Ascending aorta (tissue), 2 donors: ENCODE measurements at places on chromosomes 6 and 20. TPM values are rescaled to one million over a fixed set of nuclear protein-coding genes. Genes with fewer than 3 reads are reported as not detected.
A peak's percentile ranks its signal among the peaks of the same experiment; 100 is the strongest.

Gene FOXS1
- 21.8 TPM for total RNA-seq

Gene C6orf47
- 20.9 TPM for total RNA-seq

Gene PHACTR3
- not detected for total RNA-seq

DNA sequence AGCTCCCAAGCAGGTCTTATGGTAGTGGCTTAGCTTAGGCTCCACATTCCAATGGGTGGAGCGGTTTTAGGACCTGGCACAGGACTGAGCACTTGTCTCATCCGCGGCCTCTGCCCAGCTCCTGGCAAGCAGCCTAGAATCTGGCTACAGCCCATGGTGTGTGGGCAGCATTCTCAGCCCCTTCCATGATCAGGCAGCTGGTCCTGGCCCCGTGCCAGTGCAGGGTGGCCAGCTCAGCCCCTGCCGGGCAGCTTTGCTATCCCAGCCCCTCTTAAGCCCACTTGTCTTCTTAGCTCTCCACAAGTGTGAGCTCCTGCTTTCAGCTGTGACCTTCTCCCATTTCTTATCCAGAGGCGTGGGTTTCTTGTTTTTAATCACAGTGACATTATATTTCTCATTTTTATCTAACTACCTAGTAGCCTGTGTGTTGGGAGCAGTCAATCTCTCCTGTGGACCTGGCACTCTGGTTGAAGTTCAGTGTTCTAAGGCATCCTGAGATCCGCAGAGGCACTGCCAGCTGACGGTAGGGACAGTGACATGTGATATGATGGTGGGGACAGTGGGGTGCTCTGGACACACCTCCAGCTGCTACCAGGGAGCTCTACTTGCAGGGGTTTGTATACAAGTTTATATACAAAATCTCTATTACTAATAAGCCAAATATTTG lies 119.9 kb upstream of the PRND start:
- DNase-seq = peak; percentile 63

GRCh38 chr6:125714441-125715090 lies 34.9 kb upstream of the HEY2 start:
- DNase-seq = no peak

GRCh38 chr20:44843876-44844275 lies 33.5 kb upstream of the RIMS4 start:
- no peak for DNase-seq

DNA sequence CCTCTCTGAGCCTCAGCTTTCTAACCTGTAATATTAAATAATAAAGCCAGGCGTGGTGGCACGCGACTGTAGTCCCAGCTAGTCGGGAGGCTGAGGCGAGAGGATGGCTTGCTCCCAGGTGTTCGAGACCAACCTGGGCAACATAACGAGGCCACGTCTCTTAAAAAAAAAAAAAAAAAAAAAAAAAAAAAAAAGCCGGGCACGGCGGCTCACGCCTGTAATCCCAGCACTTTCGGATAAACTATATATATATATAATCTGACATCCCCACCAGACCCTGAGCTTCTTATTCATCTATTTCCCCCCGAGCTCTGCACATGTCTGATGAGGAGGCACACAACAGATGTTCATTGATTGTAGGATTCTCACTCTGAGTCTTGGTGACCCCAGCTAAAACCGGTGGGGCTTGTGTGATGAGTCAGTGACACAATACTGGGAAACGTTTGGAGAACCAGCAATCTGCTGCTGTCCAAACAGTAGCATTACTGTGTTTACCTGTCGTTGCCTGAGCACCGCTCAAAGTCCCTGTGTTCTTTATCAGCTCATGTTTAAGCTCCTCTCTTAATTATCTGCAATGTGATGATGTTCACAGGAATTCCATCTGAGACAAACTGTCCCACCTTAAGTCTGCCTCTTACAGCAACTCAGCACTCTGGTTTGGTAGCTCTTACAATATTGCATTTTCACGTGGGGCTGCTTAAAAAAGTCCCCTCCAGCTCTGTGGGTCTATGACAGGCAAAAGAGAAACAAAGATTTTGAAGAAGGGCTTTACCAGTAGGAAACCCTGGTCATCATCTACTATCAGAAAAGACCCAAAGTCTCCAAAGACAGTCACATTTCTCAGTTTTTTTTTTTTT lies 1.0 kb upstream of the SPATA2 start:
- no peak for DNase-seq
